ENCODE measurements at places on chromosomes 16 and 17.

DNA sequence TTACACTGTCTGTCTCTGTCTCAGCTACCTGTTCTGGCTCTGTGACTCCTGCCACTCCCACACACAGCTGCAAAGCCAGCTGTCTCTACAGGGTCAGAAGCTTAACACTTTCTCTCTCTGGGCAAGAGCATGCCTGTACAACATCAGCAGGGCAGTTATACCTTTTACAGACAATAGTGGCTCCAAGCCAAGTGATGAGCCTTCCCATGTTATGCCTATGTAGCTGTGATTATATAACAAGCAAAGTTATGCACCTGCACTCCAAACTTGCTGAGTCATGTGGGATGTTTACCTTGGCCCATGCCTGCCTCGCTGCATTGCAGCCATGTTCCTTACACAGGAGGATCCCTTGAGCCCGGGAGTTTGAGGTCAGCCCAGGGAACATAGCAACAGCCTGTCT lies 31.8 kb upstream of the APPBP2 start:
- no peak for DNase-seq

GRCh38 chr17:41334385-41335305 lies 16.0 kb downstream of the KRT33A start:
- DNase-seq = no peak

DNA sequence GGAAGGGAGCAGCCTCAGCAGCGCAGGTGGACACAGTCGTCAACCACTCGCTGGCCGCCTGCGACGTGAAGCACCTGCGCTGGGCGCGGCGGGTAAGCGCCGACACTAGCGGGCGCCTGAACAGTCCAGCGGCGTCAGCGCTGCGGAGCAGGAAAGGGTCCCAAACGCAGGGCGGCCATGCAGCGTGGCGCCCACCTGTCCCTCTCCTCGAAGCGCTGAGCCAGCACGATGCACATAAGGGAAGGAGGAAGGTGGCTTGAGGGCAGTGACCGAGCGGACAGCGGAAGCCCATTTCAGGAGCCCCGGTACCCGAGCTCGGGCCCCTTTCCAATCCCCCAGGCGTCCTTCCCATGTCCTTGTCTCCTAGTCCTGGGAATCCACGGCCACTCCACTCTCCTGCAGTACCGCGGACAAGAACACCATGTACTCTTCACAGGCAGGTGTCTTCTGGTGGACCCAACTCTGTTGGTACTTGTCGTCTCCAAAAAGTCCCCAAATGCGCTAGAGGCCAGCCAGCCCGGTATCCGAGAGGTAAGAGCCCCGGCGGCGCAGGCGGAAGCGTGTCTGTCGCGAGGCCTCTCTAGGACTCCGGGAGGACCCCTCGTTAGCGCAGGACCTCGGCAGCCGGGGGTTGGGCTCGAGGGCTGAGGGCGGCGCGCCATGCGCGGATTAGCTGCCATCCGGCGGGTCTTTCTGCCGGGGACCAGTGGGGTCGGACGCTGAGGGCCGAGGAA lies 14.4 kb downstream of the ZNF232 start:
- DNase-seq = no peak

DNA sequence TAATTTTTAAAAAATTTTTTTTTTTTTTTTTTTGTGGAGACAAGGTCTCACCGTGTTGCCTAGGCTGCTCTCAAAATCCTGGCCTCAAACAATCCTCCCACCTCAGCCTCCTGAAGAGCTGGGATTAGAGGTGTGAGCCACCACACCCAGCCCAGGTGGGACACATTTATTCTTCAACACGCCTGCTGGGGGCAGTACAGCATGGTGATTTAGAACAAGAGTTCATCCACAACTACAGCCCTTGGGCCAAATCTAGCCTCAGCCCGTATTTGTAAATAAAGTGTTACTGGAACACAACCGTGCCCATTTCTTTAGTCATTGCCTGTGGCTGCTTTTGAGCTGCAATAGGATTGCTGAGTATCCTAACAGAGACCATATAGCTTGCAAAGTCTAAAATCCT lies 92.8 kb downstream of the KATNIP start:
- no peak for DNase-seq

DNA sequence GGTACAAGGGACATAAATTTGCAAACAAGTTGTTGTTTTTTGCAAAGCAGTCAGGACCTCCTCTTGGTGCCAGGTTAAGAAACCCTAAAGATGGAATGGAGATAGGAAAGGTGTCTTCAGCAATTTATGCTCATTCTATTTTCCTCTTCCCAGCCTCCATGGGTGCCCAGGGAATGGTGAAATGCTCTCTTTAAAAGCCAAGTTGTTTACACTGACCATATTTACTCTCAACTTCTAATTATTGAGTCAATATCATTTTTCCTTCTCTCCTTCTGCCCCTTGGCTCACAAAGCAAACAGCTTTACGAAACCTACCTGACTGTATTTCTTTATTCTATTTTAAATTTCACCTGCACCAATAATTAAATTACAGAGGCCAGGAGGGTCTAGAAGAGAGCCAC lies 138.5 kb upstream of the IRX3 start:
- DNase-seq = no peak

- peak; percentile 37 for DNase-seq
Measured at GRCh38 chr17:32998111-32998886, 6.7 kb downstream of the SPACA3 start.

DNA sequence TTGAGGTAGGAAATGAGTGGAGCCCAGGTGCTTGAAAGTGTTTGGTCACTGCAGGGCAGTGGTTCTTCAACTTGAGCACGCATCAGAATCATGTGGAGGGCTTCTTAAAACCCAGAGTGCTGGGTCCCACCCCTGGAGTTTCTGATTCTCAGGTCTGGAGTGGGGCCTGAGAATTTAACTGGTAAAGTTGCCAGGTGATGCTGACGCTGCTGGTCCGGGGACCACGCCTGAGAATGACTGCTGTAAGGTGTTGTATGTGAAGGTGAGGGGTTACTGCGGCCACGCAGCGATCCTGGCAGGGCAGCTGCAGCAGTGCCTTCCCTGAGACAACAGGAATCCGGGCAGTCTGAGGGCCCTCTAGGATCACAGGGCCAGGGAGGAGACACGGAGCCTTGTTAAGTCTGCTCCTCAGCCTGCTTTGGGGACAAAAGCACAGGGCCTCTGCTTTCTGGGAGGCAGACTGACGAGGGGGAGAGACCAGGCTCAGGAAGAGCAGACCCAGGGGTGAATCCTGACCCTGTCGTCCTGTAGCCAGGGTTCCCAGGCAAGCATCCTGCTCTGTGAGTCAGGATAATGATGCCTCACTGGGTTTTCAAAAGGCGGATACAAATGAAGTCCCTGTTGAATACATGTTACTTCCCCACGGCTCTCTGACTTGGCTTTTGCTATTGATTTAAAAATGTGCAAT lies 16.2 kb downstream of the CCDC42 start:
- DNase-seq = no peak

GRCh38 chr17:78144147-78144719 lies 2.0 kb upstream of the C17orf99 start:
- DNase-seq = no peak

GRCh38 chr16:77335652-77336234 lies 99.1 kb downstream of the ADAMTS18 start:
- no peak for DNase-seq

DNA sequence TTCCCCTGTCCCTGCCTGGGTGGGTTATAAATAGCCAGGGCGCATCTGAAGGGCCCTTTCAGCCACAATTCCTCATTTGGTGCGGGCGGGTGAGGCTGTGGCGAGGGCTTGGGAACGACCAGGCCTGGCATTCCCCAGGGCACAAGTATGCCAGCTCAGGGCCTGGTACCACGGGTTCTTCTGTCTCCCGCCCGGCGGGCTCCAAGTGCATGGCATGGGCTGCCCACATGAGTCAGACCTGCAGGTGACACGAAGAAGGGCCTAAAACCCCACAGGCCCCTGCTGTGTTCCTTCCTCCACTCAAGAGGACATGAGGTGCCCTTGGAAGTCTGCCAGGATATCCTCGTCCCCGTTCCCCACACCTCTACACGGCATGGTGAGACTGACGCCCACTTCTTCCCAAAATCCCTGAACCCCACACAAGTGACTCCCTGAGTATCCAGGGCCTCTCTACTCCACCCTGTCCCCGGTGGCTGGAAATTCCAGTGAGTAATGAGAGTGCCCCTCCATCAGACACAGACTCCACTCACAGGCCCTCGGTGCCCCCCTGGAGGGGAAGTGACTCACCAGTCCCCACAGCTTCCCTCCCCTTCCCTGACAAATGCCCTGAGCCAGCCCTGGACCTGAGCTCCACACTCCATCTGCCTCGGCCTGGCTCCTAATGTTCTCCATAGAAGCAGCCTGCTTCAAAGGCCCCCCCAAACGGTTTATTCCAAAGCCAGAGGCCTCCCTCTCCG lies 68.8 kb downstream of the ABR start:
- DNase-seq = no peak

GRCh38 chr17:72590882-72591281 lies 470.1 kb downstream of the SOX9 start:
- DNase-seq = no peak

- no peak for DNase-seq
Measured at GRCh38 chr17:73389411-73389810, 77.6 kb upstream of the CDC42EP4 start.

DNA sequence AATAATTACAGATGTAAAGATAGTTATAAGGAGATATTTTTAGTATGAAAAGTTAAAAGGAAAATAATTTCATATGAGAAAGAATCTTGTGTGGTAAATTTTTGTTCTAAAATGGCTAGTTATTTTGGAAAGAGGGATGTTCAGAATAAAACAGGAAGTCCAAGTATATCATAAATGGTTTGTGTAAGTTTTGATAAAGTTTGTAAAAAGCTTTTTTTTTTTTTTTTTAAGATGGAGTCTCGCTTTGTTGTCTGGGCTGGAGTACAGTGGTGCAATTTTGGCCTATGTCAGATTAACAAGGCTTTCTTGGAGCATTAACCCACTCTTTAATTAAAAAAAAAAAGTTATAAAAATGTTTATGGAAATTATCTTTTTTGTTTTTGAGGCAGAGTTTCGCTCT lies 8.2 kb upstream of the CDK10 start:
- DNase-seq = no peak

DNA sequence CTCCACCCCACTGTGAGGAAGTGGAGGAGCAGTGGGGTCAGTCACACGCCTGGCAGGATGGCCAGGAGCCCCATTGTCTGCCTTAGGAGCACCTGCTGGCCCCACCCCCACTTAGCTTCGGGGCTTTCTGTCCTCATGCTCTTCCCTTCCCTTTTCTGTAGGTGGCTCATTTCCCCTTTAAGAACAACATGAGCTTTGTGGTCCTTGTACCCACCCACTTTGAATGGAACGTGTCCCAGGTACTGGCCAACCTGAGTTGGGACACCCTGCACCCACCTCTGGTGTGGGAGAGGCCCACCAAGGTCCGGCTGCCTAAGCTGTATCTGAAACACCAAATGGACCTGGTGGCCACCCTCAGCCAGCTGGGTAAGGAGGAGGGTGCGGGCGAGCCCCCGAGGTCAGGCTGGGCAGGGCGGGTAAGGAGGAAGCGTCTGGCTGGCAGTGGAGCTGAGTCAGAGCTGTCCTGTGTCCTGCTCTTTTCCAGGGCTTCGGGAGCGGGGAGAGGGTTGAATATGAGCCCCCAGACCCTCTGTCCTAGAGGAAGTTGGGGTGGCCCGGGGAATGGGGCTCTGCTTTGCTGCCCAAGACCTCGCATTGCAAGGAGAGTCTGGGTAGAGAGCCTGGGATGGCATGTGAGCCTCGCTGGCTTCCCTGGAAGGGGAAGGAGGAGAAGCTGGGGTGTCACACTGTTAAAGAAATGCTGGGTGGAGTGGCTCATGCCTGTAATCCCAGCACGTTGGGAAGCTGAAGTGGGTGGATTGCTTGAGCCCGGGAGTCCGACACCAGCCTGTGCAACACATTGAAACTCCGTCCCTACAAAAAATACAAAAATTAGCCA lies 9.2 kb upstream of the SERPINF1 start:
- no peak for DNase-seq

- no peak for DNase-seq
Measured at GRCh38 chr17:34401165-34401564, 38.1 kb upstream of the CCL1 start.

GRCh38 chr17:81445642-81446503 lies 50.6 kb downstream of the BAHCC1 start:
- no peak for DNase-seq

GRCh38 chr16:74485916-74486315 lies 64.6 kb upstream of the CLEC18B start:
- DNase-seq = no peak

DNA sequence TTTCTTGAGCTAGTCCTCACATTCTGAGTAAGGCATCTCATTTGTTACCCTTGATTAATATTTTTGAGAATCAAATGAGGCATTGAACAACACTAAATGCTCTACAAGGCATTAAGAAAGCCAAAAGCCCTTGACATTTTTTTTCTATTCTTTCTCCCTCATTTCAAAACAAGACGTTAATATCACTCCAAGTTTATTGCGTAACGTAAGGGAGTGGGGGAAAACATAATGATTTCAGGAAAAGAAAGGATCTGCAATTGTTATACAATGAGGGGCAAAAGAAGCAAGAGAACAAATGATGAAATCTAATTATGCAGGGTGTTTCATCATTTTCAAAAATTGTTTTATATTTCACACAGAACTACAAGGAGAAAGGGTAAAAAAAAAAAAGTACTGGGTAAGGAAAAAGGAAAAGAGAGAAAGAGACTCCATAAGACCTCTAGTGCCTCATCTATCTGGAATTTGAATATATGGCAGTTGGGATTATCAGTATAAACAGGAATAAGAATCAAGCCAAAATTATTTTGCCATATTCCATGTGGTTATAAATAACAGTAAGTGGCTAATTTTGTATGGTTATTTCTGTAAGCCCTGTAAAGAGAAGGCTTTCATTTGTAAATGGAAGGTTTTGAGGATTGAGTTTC lies 163.0 kb downstream of the ABCA8 start:
- DNase-seq = no peak

GRCh38 chr16:69084289-69084688 lies 21.2 kb upstream of the HAS3 start:
- DNase-seq = no peak

GRCh38 chr17:4786106-4786511 lies at the start of gene VMO1:
Gene VMO1, minus strand, starts transcription at chr17:4786364. Its CDS starts 12 bp downstream, at chr17:4786352.
- DNase-seq = no peak

- no peak for DNase-seq
Measured at GRCh38 chr16:10987361-10988163, 43.2 kb downstream of the CLEC16A start.

DNA sequence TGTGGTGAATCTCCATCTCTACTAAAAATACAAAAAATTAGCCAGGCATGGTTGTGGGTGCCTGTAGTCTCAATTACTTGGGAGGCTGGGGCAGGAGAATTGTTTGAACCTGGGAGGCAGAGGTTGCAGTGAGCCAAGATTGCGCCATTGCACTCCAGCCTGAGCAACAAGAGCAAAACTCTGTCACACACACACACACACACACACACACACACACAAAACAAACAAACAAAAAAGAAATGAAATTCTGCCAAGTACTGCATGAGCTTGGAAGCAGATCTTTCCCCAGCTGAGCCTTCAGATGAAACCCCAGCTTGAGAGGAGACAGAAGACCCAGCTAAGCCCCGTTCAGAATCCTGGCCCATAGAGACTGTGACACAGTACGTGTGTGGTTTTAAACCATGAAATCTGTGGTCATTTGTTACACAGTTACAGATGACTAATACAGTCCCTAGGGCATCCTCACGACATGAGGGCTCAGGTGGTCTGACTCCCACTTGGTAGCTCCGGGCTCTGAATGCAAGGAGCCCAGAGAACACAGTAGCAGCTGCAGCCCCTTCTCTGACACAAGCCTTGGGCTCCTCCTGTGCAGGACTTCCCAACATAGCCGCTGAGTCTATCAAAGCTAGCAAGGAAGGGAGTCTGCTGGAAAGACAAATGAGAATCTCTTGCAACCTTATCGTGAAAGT lies 132.8 kb downstream of the SEC14L1 start:
- DNase-seq = no peak

GRCh38 chr17:80095844-80096475 lies 5.4 kb upstream of the GAA start:
- DNase-seq = no peak

GRCh38 chr16:54275956-54276355 lies 10.6 kb downstream of the IRX3 start:
- no peak for DNase-seq

All from stimulated activated CD4-positive, alpha-beta T cell treated with anti-CD3 and anti-CD28 coated beads, Interleukin-12 subunit alpha, Interleukin-12 subunit beta, amount 100 ng/mL, for 48 hours (primary cell).